ENCODE measurements at places on chromosomes 1 and 21. TPM values are rescaled to one million over a fixed set of nuclear protein-coding genes. Genes with fewer than 3 reads are reported as not detected.

STIL gene
- total RNA-seq = 10.6 TPM

LRRC7 gene
- total RNA-seq = not detected

RHBG gene
- not detected for total RNA-seq

BACE2 gene
- 23.2 TPM for total RNA-seq

MUL1 gene
- 45.2 TPM for total RNA-seq

GJA5 gene
- not detected for total RNA-seq

MRPS15 gene
- 81.7 TPM for total RNA-seq

SEMA4A gene
- 0.38 TPM for total RNA-seq

ACOT11 gene
- 2.5 TPM for total RNA-seq

KRTAP19-1 gene
- total RNA-seq = not detected

SLC9C2 gene
- total RNA-seq = not detected

DVL1 gene
- 77.6 TPM for total RNA-seq

IFNLR1 gene
- 1.4 TPM for total RNA-seq

TMEM81 gene
- 2.9 TPM for total RNA-seq

SHISA4 gene
- total RNA-seq = 19.2 TPM

CLCA1 gene
- not detected for total RNA-seq

PYCR2 gene
- total RNA-seq = 57.3 TPM

CLIC6 gene
- 0.06 TPM for total RNA-seq

FMN2 gene
- 4.2 TPM for total RNA-seq

RGS8 gene
- not detected for total RNA-seq

S100A16 gene
- total RNA-seq = 548 TPM
